ENCODE measurements at places on chromosomes 13 and 19.
A peak's percentile ranks its signal among the peaks of the same experiment; 100 is the strongest.

DNA sequence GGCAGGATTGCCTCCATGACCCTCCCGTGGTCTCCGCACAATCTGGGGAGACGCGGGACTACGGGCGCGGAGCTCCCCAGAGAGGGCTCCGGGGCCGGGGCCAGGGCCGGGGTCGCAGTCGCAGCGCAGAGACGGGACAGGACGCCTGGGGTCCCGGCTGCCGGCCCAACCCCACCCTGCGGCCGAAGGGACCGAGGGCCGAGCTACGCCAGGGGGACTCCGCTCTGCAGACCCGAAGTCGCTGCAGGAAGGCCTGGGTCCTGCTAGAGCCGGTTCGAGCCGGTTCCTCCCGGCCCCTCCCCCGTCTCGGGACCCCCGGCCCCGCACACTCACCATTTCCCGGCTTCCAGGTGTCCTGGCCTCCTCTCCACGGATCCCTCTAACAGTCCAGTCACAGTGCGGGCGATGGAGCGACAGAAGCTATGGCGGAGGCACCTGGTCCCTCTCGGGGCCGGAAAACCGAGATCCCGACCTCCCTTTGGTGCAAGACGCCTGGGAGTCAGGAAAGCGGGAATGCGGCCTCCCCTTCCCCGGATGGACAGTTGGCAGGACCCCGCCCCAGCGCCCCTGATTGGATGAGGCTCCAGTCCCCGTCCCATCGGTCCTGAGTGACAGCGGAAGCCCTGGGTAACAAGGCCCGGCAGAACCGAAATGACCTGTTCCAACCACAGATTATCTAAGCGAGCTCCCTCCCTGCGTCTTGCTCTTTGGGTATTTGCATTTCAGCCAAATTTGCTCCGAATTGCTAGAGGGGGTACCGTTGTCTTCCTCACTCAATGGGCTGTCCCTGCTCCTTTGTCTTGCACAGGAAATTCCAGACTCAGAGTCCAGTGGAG, at the start of gene ZNF625:
TSS of gene ZNF625 (minus strand) at position 512 of the 836 bp plus-strand sequence. CDS start at position 336, 176 bp downstream.
- DNase-seq: no peak

DNA sequence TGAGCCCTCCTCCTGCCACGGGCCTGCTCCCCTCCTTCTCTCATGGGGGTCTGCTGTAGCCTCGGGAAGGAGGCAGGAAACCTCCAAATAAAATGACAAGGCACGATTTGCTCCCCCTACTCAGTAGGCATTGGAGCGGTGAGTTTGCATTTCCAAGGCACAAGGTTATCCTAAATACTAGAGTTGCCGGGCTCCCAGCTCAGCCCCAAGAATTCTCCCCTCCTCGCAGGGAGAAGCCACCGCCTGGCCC, 1.5 kb downstream of the CEBPA start:
- DNase-seq: no peak

- no peak for DNase-seq
Measured at GRCh38 chr19:35123573-35123972, 8.0 kb downstream of the FXYD3 start.

GRCh38 chr19:2977746-2978138, 378 bp downstream of the TLE6 start:
- no peak for DNase-seq

DNA sequence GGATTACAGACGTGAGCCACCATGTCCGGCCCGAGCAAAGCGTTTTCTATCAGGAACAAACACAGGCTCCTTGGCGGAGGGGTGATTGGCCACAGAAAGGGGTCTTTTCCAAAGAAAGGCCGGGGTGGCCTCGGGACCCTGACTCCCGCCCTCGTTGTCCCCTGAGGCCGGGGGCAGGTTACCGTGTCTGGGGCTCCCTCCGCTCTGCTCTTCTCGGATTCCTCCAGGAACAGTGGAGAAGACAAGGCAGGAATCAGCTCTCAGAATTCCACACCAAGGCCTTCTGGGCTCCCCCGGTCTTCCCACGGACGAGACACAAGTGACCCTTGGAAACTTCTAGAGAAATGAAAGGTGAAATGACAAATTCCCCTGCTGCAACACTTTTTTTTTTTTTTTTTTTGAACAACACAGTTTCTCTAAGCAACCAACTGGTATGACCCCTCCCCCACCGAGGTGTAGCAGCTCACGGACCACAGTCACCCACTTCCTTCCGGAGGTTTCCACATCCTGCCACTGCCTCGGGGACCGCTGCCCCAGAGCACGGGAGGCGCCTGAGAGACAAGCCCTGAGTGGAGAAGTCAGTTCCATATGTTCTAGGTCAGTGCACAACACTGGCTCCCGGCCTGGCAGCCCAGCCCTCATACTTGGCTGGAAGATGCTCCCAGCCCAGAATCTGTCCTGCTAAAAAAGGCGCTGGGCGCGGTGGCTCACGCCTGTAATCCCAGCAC, 11.0 kb downstream of the MOB3A start:
- peak; percentile 71 for DNase-seq

GRCh38 chr13:39612023-39612637, 9.1 kb upstream of the LHFPL6 start:
- DNase-seq: peak; percentile 45

GRCh38 chr13:31044364-31045285, 112.2 kb downstream of the TEX26 start:
- peak; percentile 45 for DNase-seq

DNA sequence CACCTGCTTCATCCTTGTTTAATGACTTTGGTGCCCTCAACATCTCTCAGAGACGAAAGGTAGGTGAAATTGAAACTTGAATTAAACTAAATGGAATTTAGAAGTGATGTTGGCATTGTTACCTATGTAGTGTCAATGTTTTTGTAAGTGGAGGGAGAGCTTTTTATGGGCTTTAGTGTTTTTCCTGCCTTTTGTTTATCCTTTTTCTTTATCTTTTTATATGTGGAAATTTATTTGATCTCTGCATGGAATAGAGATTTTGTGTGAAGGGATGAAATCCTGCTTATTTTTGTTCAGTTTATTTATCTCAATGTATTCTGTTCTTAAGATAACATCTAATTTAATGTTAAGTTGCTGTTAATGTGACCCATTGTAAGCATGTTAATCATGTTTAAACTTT, 39.5 kb downstream of the PAN3 start:
- no peak for DNase-seq

GRCh38 chr19:13920940-13921747, 15.1 kb downstream of the CC2D1A start:
- DNase-seq: no peak

- DNase-seq: no peak
Measured at GRCh38 chr13:55440465-55441085, 1700.1 kb upstream of the PRR20A start.

- DNase-seq: no peak
Measured at GRCh38 chr19:7877249-7877836, 3.2 kb upstream of the PRR36 start.

GRCh38 chr13:20391597-20392452, 133.8 kb downstream of the CRYL1 start:
- no peak for DNase-seq

DNA sequence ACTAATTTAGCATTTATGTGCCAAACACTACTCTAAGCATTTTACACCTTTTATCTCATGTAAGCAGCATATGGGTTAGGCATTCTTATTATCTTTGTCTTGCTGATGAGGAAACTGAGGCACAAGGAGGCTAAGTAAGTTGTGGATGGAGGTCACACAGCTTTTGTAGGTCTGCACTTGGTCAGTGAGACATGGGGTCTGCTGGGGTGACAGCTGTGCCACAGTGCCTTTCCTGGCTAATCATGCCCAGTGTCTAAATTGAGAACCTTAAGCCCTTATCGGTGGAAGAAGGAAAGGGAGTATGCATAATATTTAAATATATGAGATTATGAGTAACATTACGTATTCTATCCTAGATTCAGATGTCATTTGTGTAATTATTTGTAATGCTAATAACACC, 226.2 kb downstream of the GGACT start:
- no peak for DNase-seq

DNA sequence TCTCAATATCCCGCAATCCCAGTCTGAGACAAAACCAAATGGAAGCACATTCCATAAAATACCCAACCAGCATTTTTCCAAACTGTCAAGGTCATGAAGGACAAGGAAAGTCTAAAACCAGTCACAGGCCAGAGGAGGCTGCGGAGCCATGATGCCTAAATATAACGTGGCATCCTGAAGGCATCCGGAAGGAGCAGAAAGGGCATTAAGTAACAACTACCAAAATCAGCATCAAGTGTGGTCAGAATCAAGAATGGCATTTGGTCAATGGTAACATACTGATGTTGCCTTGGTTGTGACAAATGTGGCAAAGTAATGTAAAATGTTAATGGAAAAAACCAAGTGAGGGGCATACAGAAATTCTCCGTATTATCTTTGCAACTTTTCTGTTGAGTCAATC, 3.5 kb upstream of the ATF5 start:
- DNase-seq: no peak

DNA sequence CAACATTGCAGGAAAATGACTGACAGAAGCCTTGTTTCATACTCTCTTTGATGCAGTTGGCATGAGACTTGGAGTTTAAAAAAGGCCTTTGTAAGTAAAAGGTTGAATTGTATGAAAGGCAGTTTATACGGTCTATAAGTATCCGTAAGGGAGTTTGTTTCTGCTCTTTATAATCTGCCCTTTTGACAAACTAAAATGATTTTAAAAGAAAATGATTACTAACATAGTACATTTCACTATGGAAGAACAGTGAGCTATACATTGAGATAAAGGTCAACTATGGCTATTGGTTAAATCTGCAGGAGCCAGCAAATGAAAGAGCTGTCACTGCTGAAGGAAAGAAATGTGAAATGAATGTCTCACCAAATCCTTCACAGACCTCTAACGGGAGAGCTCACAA, 296.1 kb upstream of the SLITRK6 start:
- no peak for DNase-seq

DNA sequence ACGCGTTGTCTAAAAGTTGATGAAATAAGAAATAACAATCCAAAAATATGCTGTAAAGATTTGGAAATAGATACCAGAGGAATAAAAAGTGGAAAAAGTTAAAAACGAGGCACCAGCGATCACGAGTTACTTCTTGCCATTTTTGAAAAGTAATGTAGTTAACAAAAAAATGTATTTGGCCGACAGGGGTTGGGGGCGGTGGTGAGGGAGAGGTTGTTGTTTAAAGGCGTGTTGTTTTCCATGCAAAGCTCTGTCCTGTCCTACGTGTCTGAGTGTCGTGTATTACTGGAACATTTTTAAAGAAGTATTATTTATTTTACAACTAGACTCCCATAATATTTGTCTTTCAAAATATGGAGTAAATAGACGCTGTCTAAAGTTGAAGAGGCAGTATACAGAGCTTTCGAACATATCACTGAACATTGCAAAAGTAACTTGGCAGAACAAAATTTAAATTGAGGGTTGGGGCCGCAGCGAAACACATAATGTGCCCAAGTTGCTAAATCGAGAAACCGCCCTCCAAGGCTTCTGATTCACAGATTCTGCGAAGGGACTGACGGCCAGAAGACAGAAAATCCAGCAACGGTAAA, 823 bp downstream of the FBXO17 start:
- DNase-seq: no peak

GRCh38 chr13:32277839-32278238, 37.3 kb downstream of the ZAR1L start:
- no peak for DNase-seq

DNA sequence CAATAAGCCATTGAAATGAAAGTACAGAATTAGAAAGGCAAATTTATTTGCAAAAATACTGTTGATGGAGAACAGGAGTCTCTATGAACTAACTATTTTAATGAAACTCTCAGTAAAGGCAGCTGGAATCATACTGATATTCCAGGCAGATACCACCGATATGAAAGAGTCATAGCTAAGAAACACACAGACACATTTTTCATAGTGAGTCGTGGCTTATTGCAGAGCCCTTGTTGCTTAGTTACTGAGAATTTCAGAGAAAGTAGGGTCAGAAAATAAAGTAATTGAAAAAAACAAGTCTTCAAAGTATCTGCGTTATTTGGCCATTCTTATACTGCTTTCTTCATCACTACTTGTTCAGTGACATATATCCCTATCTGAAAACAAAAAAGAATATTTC, 1890.9 kb downstream of the PCDH9 start:
- DNase-seq: no peak

GRCh38 chr13:26758496-26759157, 2.0 kb downstream of the GPR12 start:
- DNase-seq: no peak

DNA sequence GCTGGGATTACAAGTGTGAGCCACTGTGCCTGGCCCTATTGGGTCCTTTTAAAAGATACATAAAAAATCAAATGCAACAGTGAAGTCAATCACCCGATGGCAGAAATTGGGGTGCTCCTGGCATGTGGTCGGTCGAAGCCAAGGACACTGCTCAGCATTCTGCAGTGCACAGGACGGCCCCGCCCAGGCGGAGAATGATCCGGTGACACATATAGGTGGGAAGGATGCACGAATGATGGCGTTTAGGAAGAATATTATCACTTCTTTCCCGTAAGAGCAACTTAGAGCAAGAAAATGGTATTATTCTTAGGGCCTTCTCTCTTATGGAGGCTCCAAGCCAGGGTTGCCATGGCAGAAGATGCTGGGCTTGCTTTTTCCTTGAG, 3.2 kb upstream of the GP6 start:
- no peak for DNase-seq

GRCh38 chr13:22883262-22883840, 297.4 kb upstream of the SGCG start:
- DNase-seq: no peak

GRCh38 chr13:40236566-40237168, 429.8 kb downstream of the FOXO1 start:
- DNase-seq: no peak

GRCh38 chr19:41698746-41699230, 9.6 kb upstream of the CEACAM5 start:
- no peak for DNase-seq

GRCh38 chr13:113849981-113850721, 13.7 kb downstream of the GAS6 start:
- no peak for DNase-seq

GRCh38 chr13:94112731-94113130, 366.8 kb downstream of the DCT start:
- no peak for DNase-seq

DNA sequence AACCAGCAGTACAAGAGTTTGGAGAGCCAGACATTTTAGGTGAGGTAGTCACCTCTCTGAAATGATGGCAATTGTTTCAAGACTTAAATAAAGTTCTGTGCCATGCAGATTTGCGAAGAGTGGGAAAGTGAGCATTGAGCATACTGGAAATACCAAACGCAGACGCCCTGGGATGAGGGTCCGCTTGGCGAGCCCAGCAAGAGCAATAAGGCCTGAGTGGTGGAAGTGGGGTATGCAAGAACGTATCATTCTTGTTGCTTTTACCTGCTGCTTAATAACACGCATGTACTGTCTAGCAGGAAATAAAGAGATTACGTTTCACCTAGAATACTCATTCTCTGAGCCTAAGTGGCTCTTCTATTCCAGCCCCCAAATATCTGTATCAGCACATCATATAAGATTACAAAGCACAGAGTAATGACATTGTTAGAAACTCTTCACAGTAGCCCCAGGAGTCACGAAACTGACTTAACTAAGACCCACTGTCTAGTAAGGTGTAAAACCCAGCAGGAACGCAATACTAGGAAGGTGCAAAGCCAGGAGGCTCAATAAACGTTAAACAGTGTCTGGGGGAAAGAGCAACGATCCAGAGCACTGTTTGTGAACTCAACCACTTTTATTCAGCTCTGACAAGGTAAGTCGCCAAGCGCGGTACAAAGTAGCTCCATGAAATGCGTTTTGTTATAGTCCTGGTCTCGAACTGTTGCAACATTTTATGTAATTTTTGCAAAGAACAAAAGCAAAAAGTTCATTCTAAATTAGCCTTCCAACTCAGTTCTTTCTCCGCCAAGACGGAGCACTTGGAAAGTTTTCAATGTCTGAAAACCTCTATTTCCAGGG, 1.2 kb downstream of the RCBTB2 start:
- no peak for DNase-seq
